ELR (cell line): ENCODE measurements at places on chromosomes 11 and 22.

GRCh38 chr22:19755145-19755710 is 5.3 kb upstream of the TBX1 start:
- DNase-seq, result no peak

DNA sequence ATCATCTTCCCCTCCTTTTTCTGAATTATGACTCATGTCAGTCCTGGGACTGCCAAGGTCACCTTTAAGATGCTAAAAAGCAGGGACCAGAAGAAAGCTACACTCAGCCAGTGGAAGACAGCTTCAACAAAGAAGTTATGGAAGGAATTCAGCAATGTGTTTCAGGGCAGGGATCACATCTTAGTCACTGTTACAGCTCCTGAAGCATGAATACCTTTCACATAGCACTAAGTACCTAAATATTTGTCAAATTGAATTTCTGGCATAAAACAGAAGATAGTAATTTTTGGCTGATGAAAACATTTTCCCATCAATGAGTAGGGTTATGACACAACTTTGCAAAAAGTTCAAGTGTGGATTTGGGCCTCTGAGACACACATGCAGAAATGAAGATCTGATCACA is 5.2 kb downstream of the DDB1 start:
- no peak for DNase-seq

GRCh38 chr22:22460635-22461034 is 47.9 kb downstream of the ZNF280B start:
- peak; percentile 27 for DNase-seq

GRCh38 chr11:92861634-92862033 is 107.8 kb upstream of the MTNR1B start:
- DNase-seq, result no peak

DNA sequence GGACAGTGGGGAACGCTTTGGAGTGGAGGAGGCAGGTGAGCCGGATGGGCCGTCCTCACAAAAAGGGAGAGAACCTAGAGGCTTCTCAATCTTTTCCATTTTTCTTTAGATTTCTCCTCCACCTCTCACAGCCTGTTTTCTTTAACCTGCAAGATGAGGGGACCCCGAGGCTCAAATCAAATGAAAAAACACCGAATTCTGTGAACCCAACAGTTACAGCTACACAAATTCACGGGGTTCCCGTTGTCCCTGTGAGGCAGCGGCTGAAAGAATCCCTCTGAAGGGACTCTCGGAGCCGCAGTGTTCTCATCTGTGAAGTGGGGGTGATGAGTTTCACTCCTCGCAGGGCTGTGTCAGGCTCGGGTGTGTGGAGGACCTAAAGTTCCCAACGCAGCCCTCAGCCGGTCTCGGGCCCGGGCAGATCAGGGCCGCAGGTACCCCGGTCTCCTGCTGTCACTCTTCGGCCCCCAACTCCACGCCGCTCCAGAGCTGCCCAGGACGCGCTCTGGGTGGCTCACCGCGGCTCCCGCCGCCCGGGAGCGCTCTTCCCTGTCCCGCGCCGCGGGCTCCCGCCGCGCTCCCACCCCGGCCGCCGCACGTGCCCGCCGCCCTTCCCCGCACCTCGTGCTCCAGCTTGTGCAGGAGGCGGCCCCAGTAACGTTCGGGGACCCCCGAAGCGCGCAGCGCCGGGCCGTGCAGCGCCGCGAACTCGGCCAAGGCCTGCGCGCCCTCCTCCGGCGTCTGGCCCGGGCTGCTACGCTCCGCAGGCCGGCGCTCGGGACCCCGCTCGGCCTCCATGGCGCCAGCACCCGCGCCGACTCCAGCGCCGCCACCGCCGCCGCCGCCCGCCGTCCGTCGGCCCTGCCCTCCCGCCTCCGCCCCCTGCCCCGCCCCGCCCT is at the start of gene TTLL12:
TTLL12 (minus strand) TSS at position 863 of the 899 bp plus-strand sequence; CDS start at position 798, 65 bp downstream.
- peak; percentile 66 for DNase-seq

DNA sequence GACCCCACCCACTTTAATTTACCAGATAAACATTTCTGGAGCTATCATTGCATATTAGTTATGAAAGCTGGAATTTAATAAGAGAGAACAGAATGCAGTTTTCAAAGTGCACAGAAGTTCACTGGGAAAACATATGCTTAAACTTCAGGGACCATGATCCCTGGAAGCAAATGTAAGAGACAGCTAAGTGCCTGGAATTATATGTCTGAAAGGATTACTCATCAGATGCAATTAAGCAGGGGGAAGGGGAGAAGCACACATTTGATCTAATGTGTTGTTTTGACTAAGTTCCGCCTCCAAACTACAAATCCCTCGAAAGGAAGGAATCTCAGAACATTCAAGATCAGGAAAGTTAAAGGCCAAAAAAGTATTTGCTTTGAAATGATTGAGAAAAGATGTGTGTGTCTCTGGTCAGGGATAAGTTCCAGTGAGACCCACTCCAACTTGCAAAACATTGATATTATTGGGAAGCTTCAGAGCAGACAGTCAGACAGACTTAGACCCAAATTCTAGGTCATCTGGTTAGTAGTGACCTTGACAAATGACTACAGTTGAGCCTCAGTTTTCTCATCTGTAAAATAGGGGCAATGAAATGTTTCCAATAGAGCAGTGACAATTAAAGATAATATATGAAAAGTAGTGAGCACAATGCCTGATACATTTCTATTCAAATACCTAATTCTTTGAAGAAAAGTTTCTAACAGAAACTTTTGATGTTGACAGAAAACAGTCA is 147.6 kb downstream of the ME3 start:
- peak; percentile 79 for DNase-seq

- DNase-seq, result no peak
Measured at GRCh38 chr11:60482361-60482760, 10.2 kb upstream of the MS4A12 start.

DNA sequence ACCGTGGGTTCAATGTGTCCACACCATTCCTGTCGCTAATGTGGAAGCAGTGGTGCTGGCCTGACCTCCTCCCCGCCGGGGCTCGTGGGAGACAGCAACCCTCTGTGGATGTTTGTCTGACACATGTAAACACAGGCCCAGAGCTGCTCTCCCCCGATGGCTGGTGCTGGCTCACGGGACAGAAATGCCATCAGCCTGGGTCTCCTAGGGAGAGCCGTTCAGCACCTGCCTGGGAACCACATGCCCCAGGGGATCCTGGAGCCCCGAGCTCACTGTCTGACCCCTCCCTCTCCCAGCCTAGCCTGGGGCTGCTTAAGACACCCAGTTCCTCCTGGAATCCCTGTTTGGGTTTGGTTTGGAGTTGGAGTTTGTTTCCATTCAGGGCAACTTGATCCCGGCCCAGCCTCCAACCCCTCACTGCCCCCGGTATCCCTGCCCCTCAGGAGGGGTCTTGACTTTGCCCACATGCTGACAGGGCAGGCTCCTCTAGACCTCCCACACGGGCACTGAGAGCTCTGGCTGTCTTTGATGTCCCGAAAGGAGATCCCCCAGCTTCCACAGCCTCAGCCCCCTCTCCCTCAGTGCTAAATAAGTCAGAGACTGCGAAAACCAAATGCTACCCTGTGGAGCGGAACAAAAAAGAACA is 50.9 kb upstream of the WNT11 start:
- no peak for DNase-seq

DNA sequence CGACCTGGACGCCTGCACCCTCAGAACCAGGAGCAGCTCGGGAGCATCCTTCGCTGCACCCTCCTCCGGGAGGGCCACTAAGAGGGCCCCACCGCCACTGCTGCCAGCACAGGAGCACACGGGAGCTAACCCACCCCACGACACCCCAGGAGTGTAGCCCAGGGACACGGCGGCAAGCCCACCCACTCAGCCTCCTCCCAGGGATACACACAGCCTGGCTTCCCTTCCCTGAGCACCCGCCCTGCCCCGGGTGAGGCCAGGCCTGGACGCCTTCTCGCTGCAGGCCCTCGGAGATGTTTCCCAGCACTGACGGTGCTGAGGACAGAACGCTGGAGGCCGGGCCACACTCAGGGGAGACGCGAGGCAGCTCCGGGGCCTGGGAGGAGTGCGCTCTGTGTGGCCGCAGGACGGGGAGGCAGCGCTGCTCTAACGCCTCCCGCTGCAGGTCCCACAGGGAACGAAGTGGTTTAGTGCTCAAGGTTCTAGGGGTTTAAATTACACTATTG is 190.4 kb downstream of the BRD1 start:
- no peak for DNase-seq

DNA sequence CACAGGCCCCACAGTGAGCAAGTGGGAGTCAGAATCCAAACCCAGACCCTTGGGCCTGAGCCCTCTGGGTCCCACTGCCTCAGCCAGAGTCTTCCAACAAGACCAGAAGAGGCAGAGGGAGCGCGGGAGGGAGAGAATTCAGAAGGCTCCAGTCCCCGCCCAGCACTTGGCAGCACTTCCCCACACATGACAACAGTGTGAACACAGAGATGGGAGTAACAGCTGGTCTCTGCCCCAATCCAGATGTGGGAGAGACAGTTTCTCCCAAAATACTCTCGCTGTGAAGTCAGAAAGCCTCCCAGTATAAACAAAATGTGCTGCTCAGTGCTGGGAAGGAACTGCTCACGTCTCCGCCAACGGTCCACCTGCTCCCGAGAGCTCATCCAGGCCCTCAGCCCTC is 219.9 kb downstream of the MN1 start:
- no peak for DNase-seq

- no peak for DNase-seq
Measured at GRCh38 chr11:92314499-92314898, 89.9 kb downstream of the FAT3 start.

DNA sequence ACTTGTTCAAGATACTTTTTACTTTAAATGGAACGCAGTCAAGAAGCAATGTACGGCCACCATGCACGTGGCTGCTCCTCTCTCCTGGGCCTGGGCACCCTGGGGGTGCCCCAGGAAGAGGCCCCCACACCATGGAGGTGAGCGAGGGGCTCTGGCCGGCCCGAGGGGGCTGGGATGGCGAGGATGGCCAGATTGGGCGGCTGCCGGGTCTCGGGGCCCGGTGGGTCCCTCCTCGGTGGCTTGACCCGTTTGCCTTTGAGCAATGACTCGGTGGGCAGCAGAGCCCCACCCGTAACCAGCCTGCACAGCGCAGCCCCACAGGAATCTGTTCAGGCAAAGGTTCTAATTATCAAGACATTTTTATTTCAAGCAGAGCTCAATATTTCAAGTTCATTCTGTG is 167.4 kb downstream of the BRD1 start:
- DNase-seq, result no peak

DNA sequence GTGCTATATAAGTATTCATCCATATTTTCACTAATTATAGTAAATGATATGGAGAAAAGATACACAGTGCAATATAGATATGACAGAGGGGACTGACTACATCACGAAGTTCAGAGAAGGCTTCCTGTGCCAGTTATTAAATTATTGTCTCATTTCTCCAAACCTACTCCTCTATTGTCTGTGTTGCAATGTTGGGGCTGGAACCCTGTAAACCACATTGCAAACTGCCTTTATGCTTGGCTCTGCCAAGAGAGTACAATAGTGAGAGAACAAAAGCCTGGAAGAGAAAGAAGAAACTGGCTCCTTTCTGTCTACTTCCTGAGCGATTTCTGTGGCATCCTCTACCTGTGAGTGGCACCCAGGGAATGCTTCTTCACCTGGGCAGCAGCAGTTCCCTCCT is 46.4 kb downstream of the ME3 start:
- no peak for DNase-seq

- DNase-seq, result no peak
Measured at GRCh38 chr11:65382804-65383368, 440 bp upstream of the SLC25A45 start.

- no peak for DNase-seq
Measured at GRCh38 chr11:126154691-126155090, 56.8 kb downstream of the RPUSD4 start.

DNA sequence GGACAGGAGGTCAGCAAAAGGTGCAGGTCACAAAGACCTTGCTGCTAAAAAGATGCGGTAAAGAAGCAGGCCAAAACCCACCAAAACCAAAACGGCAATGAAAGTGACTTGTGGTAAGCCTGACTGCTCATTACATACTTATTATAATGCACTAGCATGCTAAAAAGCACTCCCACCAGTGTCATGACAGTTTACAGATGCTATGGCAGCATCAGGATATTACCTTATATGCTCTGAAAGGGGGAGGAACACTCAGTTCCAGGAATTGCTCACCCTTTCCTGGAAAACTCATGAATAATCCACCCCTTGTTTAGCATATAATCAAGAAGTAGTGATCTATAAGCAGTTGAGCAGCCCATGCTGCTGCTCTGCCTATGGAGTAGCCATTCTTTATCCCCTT is 45.2 kb upstream of the SLC5A12 start:
- no peak for DNase-seq

GRCh38 chr11:71937826-71938225 is 9.0 kb downstream of the RNF121 start:
- DNase-seq, result no peak

GRCh38 chr11:122696662-122697061 is 41.1 kb downstream of the UBASH3B start:
- no peak for DNase-seq

GRCh38 chr11:33376331-33377310 is 119.4 kb downstream of the HIPK3 start:
- peak; percentile 49 for DNase-seq

- DNase-seq, result no peak
Measured at GRCh38 chr11:26324270-26324669, 7.7 kb upstream of the ANO3 start.

DNA sequence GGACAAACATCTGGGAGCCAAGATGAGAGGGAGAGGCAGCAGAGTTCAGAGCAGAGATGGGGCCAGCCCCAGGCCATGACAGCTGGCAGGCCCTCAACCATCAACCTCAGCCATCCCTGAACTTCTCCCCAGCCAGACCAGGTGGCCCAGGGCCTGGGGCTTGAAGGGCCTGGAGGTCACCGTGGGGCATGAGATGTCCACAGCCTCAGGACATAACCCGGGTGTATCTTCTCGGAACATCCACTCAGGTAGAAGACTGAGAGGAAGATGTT is 12.4 kb upstream of the SLC39A13 start:
- DNase-seq, result no peak

DNA sequence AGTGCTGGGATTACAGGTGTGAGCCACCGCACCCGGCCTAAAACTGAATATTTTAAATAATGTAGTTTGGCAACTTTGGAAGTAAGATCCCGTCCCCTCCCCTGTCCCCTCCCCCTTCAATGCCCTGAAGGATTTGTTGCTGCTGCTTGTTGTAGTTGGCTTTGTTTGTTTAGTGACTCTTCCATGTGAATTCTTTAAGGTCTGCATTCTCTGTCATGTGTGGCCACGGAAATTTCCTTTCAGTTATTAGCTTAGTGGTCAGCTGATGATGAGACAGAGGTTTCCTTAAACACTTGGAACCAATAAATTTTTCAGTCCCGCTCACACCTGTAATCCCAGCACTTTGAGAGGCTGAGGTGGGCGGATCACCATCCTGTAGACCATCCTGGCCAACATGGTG is 109.9 kb downstream of the MPPED1 start:
- no peak for DNase-seq

- DNase-seq, result no peak
Measured at GRCh38 chr22:19517919-19518611, 6.1 kb downstream of the CLDN5 start.

- DNase-seq, result no peak
Measured at GRCh38 chr11:115144914-115145313, 359.3 kb downstream of the CADM1 start.

- DNase-seq, result no peak
Measured at GRCh38 chr22:42857845-42858481, 890 bp upstream of the ARFGAP3 start.

- DNase-seq, result peak; percentile 17
Measured at GRCh38 chr11:130499828-130500227, 51.4 kb downstream of the ADAMTS15 start.
